KBM-7 (cell line): ENCODE measurements at places on chromosomes 6 and 20.

DNA sequence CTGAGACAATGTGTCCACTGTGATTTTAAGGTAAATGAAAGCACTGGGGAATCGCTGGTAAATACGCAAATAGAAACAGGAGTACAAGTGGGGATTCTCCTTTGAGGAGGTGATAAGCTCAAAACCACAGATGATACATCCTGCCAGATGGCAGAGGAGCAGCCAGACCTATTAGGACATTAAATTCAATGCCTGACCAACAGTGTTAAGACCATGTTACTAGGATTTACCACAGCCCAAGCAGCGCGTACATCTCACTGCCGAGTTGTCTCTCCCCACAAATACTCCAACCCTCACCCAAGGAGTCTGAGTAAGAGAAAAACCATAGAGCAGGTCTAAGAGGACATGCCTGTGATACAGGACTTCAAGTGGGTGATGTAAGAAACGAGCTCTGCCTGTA, 68.9 kb upstream of the TULP1 start:
- no peak for DNase-seq

DNA sequence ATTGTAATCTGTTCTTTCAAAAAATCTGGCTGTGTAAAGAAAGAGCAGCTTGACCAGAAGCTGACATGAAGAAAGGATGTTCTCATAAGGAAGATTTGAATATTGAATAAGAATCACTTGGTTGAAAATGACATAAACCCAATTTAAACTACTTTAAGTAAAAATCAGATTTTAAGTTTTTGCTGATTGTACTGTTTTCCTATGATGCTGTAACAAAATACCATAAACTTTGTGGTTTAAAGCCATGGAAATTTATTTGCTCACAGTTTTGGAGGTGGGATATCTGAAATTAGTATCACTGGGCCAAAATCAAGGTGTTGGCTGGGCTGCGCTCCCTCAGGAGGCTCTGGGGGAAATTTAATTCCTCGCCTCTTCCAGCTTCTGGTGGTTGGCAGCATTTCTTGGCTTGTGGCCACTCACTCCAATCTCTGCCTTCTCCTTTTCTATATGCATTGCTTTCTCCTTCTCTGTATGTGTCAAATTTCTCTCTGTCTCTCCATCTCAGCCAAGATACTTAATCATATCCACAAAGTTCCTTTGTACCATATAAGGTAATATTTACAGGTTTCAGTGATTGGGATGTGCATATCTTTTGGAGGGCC, 141.2 kb upstream of the ZFP64 start:
- no peak for DNase-seq

DNA sequence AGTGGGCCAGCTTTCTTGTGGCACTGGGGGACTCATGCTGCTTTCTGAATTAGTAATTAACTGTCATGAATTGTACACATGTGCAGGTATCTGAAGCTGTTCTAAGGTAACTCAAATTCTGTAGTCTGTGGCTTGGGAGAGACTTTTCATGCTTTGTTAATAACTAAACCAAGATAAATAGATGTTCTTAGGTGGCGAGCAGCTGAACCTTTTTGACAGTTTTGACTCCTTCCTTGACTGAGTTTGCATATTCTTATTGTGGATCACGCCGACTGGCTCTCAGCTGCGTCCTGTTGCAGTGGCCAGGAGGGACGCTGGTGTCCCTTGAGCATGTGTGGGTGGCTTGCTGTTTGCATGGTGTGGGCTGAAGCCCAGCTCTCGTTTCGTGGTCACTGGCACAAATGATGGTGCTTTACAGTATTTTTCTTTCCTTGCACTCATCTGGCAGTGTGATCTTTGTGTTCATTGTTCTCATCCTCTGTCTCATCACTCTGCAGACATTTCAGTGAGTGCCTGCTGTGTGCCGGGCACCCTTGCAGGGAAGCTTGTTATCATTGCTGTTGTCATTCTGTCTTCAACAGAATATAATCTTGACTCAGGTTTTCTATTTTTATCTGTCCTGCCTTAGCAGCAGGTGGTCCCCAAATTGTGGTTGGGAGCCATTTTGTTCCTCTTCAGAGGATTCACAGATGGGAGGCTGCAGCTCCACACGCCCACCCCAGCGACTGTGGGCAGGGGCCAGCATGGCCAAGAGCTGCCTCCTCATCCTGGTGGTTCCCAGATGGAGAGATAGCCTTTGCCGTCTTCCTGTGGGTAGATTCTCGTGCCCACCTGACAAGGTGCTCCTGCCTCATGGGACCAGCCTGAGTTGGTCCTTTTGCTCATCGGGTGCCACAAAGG, 39.6 kb downstream of the DUSP22 start:
- peak; percentile 63 for DNase-seq

- DNase-seq, result no peak
Measured at GRCh38 chr20:52530571-52530970, 339.0 kb upstream of the ZFP64 start.

DNA sequence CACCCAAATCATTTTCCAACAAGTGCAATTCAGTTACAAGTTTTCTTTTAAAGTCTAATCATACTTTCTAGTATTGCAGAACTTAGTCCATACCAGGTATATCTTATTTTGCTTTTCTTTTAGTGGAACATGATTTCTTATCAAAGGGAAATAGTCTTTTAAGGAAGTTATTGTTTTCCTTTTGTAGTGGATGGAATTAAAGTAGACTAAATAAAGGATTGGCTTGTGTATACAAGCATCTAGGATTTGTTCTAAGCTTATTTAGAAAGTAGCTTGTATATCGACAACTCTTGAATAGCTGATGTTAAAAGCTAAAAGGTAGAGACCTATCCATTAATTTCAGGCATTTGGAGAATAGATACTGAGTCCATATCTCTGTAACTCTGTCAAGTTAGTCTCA, 14.8 kb downstream of the DCBLD1 start:
- DNase-seq, result no peak

GRCh38 chr20:32763202-32764004, 1.2 kb downstream of the DNMT3B start:
- no peak for DNase-seq

- no peak for DNase-seq
Measured at GRCh38 chr20:31662372-31662854, 24.7 kb downstream of the COX4I2 start.

GRCh38 chr6:103047567-103047966, 1654.1 kb downstream of the GRIK2 start:
- no peak for DNase-seq

DNA sequence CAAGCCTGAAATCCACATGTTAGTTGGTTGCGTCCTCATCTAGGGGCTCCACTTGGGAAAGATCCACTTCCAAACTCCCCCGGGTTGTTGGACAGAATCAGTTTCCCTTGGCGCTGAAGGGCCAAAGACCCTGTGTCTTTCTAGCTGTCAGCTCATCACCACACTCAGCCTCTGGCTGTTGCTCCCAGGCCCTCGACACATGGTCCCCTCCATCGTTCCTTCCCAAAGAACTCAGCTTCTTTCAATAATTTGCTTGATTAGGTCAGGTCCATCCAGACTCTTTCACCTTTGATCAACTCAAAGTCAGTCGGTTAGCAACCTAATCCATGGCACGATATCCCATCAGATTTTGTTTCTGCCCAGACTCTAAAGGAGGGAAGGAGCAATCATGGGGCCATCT, 254.8 kb upstream of the SULF2 start:
- no peak for DNase-seq

DNA sequence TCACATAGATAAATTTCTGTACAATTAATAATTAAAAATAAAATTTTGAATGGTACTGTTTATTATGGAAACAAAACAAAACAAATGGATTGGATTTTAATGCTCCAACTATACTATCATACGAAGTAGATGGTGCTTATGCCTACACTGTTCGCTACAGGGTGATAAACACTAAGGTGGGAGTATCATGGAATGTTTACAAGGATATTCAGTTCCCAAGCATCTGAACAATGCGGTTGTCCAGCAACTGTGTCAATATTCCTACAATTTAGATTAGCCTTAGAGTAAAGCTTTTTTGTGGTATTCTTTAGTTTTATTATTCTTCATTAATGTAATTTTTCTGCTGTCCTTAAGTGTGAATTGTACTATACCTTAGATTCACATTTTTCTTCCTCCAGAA, 105.1 kb downstream of the MMS22L start:
- no peak for DNase-seq

DNA sequence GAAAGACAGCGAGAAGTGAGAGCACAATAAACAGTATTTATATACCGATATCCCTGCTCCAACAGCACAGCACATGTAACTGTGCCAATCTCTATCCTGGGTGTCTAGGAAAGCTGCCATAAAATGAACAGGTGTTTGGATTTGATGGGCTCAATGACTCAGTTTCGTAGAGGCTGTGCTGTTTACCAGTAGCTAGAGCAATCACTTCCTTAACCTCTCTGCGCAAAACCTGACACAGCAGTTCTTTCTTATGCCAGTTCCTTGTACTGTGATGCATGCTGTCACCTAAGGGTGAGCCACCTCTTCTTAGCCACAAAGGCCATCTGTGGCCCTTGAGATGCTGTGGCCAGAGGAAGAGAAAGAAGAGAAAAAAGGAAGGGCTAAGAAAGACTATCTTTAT, 59.3 kb downstream of the SHPRH start:
- DNase-seq, result no peak

- DNase-seq, result no peak
Measured at GRCh38 chr6:131636880-131637792, at the start of gene ENPP3. TSS of gene ENPP3 (plus strand) at chr6:131637302. CDS start at chr6:131637385, 83 bp downstream.

DNA sequence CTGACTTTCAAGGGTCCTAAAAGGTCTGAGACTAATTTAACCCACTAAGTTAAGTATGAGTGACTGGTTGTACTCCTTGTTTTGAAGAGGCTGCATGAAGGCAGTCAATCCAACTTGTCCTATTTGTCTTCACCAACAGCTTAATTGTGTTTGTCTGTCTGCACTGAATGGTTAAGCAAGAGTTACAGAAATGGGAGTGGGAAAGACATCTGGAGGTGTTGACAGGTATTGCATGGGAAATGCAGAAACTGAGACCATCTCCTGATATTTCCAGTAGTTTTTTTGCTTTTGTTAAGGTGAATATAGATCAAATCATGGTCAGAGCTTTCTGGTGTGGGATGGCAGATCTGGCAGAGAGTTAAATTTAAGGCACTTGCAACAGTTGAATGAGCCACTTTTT, 6.5 kb downstream of the FUT9 start:
- no peak for DNase-seq

DNA sequence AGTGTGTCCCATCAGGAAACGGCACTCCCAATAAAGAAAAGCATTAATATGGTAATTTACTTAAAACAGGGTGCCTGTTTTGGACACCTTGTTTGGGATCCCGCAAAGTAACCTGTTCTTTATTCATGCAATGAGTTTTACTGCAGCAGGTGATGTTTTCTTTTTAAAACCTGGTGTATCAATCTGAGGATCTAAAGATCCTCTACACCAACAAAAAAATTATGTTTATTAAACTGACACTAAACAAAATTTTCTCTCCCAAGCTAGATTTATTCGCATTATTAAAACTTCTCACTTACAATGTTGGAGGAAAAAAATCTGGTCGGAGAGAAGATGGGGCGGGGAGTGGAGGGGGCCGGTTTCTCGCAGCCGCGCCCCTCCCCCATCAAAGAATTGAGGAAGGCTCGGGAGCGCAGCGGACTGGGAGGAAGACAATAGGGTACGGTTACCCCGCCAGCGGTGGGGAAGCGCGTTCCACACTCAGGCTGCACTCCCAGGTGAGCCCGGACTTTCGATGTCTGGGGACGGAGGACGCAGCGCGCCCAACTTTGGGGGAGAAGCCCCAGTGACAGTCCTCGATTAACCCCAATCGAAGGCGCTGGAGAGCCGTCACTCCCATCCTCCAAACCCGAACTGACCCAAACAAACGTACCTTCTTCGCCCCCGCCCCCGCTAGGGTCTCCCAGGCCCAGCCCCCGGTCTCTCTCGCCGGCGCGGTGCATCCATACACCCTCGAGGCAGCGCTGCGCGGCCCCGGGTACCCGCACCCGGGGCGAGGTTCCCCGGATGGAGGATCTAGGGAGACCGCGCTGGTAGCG, 1.3 kb downstream of the CD24 start:
- no peak for DNase-seq

- no peak for DNase-seq
Measured at GRCh38 chr20:33751775-33752174, 20.0 kb downstream of the ZNF341 start.

- DNase-seq, result peak; percentile 28
Measured at GRCh38 chr6:9412951-9413559, 977.7 kb upstream of the SLC35B3 start.

GRCh38 chr6:35161266-35161665, 20.1 kb upstream of the TCP11 start:
- no peak for DNase-seq

- DNase-seq, result no peak
Measured at GRCh38 chr6:124994648-124995047, 32.4 kb downstream of the RNF217 start.

DNA sequence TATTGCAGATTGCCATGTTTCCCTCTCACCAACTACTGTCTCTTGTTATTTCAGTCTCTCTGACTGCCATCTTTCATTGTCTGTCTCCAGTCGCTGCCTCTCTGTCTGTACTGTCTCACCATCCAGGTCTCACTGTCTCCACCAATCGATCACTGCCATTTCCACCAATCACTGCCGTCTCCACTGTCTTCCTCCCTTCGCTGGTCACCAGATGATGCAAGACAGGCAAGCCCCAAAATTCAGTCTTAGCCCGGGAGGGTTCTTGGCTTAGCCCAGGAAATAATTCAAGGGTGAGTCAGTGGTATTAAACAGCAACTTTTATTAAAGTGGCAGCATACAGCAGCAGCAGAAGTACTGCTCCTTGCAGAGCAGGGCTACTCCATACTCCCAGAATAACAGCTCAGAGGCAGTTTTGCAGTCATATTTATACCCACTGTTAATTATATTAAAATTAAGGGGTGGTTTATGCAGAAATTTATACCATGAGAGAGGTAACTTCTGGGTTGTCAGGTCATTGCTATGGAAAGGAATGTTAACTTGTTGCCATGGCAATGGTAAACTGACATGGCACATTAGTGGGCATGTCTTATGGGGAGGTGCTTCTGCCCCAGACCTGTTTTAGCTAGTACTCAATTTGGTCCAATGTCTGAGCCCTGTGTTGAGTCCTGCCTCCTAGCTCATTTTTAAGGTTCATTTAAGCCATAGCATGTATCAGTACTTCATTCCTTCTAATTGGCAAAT, 23.0 kb upstream of the ECHDC1 start:
- no peak for DNase-seq

- DNase-seq, result peak; percentile 82
Measured at GRCh38 chr6:122484760-122485159, 13.2 kb upstream of the SERINC1 start.

GRCh38 chr20:34365765-34366213, 2.7 kb downstream of the ITCH start:
- peak; percentile 91 for DNase-seq

GRCh38 chr6:145323646-145324045, 411.7 kb downstream of the EPM2A start:
- no peak for DNase-seq

GRCh38 chr6:120990866-120991265, 343.4 kb downstream of the TBC1D32 start:
- no peak for DNase-seq
